ENCODE measurements at places on chromosomes 7 and 10.
A peak's percentile ranks its signal among the peaks of the same experiment; 100 is the strongest.

DNA sequence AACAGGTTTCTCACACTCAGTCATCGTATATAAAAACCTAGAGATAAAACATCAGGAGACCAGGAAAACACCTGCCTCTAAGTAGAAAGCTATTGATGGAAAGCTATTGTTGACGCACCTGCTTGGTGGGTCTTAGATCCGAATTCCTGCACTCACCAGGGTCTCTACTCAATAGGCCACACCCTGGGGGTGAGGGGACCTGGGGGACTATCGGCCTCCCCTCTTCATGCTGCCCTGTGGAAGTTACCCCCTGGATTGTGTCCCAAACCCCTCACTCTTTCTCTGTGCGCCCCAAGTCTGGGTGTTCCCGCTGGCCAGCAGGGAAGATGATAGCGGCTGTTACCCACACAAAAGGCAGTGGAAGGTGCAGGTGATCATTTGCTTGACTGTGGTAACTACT, 313.0 kb downstream of the WDR37 start:
- no peak for DNase-seq

DNA sequence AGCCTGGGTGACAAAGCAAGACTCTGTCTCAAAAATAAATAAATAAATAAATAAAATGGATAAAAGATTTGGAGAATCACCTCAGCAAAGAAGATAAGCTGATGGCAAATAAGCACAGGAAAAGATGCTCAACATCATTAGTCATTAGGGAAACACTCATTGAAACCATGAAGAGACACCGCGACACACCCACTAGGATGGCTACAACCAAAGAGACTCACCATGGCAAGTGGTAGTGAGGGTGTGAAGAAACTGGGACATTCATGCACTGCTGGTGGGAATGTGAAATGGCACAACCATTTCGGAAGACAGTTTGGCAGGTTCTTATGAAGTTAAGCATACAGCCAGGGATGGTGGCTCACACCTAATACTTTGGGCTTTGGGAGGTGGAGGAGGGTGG, 37.8 kb upstream of the FXYD4 start:
- DNase-seq = no peak

DNA sequence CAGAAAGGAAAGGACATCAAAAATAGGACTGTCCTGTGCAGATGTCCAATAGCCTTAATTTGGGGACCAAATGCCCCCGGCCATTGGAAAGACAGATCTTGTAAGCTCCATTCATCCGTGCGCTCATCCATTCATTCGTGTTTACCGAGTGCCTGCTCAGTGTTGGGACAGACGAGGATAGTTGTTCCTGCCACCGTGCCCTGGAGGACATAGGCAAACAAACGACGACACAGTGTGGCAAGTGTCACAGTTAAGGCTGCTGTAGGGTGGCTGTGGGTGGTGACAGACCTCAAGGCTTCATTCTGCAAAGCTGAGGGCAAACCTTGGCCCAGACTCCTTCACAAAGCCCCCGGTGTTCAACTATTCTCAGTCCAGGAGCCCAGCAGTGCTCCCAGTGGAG, 27.6 kb downstream of the MKI67 start:
- no peak for DNase-seq

GRCh38 chr10:86254526-86255174, 111.9 kb downstream of the GRID1 start:
- peak; percentile 67 for DNase-seq

- DNase-seq = no peak
Measured at GRCh38 chr10:87603769-87604168, 55.9 kb upstream of the PAPSS2 start.

DNA sequence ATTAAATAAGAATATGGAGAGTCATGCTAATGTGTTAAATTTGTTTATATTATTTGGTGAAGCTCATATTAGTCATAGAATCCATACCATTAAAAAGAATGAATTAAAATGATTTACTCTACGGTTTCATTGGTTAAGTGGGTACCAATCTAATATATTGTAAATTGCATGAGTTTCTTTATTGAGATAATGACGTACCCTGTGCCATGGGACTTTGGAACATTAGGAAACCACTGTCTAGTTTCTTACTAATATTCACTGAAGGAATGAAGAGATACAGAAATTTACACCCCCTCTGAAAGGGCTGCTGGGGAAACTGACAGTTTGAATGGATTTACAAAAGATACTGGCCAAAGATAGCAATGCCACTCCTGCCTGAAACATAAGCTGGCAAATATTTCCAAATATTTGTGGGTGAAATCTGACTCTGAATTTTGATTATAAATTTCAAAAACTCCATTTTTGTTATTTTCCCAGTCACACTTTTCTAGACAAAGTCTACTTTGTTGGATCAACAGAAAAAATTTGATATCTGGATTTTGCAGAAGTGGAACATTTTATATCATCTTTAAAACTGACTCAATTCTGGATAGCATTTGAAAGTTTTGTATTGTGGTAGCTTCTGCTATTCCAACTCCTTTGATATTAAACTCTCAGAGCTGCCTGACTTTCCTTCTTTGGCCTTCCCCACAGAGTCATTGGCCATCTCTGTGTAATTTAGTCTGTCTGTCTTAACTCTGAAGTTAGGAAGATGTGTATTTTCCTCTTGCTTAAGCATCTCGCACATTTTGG, 22.3 kb downstream of the MDFIC start:
- DNase-seq = no peak

GRCh38 chr7:101160910-101161309, 4.5 kb downstream of the VGF start:
- DNase-seq = peak; percentile 47

- DNase-seq = no peak
Measured at GRCh38 chr7:138515001-138515528, 55.0 kb downstream of the TRIM24 start.

GRCh38 chr10:69100136-69100872, 12.4 kb downstream of the SRGN start:
- no peak for DNase-seq

DNA sequence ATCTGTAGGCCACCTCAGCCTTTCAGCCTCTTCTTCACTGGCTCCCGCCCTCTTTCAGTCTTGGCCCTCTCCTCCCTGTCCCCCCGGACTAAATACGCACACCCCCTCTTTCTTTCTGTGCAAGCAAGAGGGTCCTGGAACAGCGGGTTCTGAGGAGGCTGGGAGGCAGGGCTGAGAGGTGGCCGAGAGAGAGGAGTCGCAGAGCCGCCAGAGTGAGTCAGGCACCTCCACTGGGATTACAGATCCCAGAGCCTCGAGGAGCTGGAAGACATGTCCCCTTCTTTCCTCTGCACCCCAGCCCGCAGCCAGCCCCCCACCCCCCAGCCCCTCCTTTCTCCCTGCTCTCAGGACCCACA, 182 bp downstream of the CCDC136 start:
- DNase-seq = peak; percentile 94

All from osteoblast (primary cell).